Activated T-cell treated with anti-CD3 and anti-CD28 coated beads, Interleukin-2, amount 50 U/mL, for 24 hours (primary cell): ENCODE measurements at places on chromosomes 1 and 21.

- peaks cover 25% of the 10 kb centered on the region for H3K27me3 ChIP-seq
- no peak for DNase-seq
- no peak overlapping the region for H3K27ac ChIP-seq
- H3K4me1 ChIP-seq: no peaks in the 10 kb centered on the region
Measured at GRCh38 chr21:41128981-41129380, 39.0 kb upstream of the BACE2 start.

- H3K4me1 ChIP-seq: peaks cover 44% of the 10 kb centered on the region
- H3K27ac ChIP-seq: no peak overlapping the region
- no peaks in the 10 kb centered on the region for H3K27me3 ChIP-seq
Measured at GRCh38 chr1:97906567-97907241, 14.1 kb downstream of the DPYD start.

DNA sequence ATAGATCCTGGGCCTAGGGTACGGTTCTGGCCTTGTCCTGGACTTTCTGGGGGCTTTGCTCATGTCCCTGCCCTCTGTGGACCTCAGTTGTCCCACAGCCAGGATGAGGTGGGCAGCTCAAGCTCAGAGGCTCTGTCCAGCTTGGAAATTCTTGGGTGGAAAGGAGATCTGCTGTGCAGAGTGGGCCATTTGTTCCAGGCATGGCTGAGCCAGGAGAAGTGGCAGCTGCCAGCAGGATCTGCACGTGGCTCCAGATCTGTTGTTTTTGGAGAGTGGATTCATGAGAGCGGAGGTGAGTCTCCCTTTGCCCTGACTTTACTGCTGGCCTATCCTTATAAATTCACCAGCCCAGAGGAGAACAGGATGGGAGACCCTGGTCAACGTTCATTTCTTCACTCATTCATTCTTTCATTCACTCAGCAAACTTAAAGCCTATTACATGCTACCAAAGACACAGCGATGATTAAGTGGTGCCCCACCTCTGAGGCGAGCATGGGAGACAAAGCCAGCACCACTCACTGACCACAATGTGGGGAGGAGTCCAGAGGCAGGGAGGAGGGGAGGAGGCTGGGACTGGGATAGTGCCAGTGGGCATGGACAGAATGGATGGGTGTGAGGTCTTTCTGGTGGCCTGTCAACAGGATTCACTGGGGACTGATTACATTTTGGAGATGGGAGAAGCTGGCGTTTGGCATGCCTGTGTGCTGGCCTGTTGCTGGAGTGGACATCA is 205.1 kb downstream of the TRABD2B start:
- H3K4me1 ChIP-seq: no peaks in the 10 kb centered on the region
- no peak overlapping the region for H3K4me3 ChIP-seq

DNA sequence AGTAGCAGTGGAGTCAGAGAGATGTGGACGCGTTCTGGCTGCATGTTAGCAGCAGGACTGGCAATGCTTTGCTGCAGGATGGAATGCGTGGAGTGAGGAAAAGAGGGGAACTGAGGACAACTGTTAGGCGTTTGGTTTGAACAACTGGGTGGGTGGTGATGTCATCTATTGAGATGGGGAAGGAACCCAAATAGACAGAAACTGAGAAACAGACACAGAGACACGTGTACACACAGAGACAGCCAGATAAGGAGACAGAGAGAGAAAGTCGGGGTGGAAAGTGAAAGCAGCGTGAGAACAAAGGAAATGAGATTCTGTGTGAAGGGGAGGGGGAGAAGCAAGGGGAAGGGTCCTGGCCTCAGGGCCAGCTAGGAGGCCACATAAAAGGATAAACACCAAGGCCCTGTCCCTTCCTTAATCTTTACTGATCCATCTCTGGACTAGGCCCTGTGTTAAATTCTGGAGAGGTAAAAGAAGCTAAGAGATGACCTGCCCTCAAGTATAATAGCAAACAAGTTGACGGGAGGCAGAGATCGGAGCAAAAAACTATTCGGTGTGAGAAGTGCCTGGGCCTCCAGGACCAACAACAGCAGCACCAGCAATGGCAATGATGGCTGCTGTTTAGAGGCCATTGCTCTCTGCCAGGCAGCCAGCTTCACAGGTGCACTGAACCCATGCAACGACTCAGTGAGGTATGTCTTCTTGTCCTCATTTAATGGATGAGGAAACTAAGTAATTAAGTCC is 31.6 kb downstream of the VWA5B1 start:
- DNase-seq: peak; percentile 39
- H3K27ac ChIP-seq: peak overlapping the region; percentile 53
- H3K4me3 ChIP-seq: peak overlapping the region; percentile 32
- no peaks in the 10 kb centered on the region for H3K36me3 ChIP-seq
- H3K27me3 ChIP-seq: peaks cover 42% of the 10 kb centered on the region

- peaks cover 56% of the 10 kb centered on the region for H3K4me1 ChIP-seq
- H3K36me3 ChIP-seq: peaks cover 21% of the 10 kb centered on the region
- DNase-seq: no peak
- H3K27ac ChIP-seq: peak overlapping the region; percentile 91
Measured at GRCh38 chr1:37926038-37926924, 20.6 kb downstream of the INPP5B start.
